ENCODE measurements at places on chromosomes 6 and 20. TPM values are rescaled to one million over a fixed set of nuclear protein-coding genes. Genes with fewer than 3 reads are reported as not detected.

The PKIB gene
- not detected for total RNA-seq

The HLA-DRB1 gene
- total RNA-seq = 559 TPM

The SPTLC3 gene
- total RNA-seq = not detected

The KIF25 gene
- not detected for total RNA-seq

The MAP7 gene
- total RNA-seq = 0.63 TPM

The BMP6 gene
- total RNA-seq = 2.9 TPM

The IPCEF1 gene
- total RNA-seq = 0.70 TPM

The KCNQ2 gene
- 0.12 TPM for total RNA-seq

The HLA-DQB1 gene
- total RNA-seq = 267 TPM

The ARHGAP40 gene
- total RNA-seq = not detected

- H3K27ac ChIP-seq = no peak overlapping the region
- DNase-seq = no peak
- no peaks in the 10 kb centered on the region for H3K36me3 ChIP-seq
- H3K4me3 ChIP-seq = no peak overlapping the region
Observed at GRCh38 chr6:131258816-131259476, 123.7 kb downstream of the AKAP7 start.

DNA sequence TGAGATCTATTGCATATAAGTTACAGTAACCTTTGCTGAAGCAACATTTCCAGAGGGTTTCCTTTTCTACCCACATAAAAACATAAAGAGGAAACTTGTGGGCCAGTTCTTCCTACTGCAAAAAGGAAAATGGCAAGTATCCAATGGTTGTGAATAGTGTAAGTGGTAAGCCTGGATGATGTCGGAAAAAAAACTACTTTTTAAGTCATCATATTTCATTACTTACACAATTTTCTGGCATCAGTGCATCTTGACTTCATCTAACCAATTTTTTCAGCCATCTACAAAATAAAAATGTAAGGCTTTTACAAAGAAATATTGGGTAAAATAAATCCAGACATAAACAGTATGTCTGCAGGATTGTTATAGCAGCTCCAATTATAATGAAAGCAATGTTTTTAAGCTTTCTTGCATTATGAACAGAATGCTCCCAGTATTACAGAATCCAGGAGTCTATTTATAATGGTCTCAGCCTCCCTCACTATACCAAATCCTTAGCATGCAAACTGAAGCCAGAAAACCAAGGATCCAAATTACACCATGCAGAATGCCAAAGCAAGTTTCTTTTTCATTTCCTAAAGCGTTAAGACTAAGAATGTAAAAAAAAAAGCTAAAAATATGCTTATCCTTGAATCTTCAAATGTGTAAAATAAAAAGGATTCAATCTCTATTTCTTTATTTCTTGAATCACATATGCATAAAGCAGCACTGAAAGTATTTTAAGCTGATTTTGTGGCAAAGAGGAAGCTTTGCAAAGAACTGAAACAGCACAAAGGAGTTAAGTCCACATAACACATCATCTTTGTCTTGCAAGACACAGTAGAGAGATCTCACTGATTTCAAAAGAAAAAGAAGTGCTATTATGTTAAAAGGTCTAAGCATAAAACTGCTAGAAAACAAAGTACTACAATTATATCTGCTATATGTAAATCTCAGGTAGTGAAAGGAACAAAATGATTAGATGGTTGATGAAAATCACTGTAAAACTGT, 126.8 kb upstream of the HMGCLL1 start:
- no peaks in the 10 kb centered on the region for H3K4me1 ChIP-seq
- no peaks in the 10 kb centered on the region for H3K27me3 ChIP-seq
- no peak for DNase-seq
- no peaks in the 10 kb centered on the region for H3K36me3 ChIP-seq
- H3K27ac ChIP-seq = no peak overlapping the region

GRCh38 chr6:33634946-33635345, 13.8 kb downstream of the ITPR3 start:
- H3K4me1 ChIP-seq = peaks cover 24% of the 10 kb centered on the region
- no peaks in the 10 kb centered on the region for H3K27me3 ChIP-seq
- no peak overlapping the region for H3K27ac ChIP-seq
- H3K36me3 ChIP-seq = peaks cover 4% of the 10 kb centered on the region
- H3K4me3 ChIP-seq = no peak overlapping the region
- no peak for DNase-seq

DNA sequence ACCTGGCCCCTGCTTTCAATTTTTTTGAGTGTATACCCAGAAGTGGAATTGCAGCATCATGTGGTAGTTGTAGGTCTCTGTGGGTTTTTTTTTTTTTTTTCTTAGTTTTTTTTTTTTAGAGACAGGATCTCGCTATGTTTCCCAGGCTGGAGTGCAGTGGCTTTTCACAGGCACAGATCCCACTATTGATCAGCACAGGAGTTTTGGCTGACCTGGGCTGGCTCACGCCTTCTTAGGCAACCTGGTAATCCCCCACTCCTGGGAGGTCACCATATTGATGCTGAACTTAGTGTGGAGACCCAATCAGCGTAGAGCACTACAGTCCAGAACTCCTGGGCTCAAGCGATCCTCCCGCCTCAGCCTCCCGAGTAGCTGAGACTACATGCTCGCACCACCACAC, 25.9 kb downstream of the MTO1 start:
- H3K36me3 ChIP-seq = peaks cover 6% of the 10 kb centered on the region
- H3K4me1 ChIP-seq = no peaks in the 10 kb centered on the region
- no peak overlapping the region for H3K4me3 ChIP-seq
- no peak overlapping the region for H3K27ac ChIP-seq
- H3K27me3 ChIP-seq = no peaks in the 10 kb centered on the region

DNA sequence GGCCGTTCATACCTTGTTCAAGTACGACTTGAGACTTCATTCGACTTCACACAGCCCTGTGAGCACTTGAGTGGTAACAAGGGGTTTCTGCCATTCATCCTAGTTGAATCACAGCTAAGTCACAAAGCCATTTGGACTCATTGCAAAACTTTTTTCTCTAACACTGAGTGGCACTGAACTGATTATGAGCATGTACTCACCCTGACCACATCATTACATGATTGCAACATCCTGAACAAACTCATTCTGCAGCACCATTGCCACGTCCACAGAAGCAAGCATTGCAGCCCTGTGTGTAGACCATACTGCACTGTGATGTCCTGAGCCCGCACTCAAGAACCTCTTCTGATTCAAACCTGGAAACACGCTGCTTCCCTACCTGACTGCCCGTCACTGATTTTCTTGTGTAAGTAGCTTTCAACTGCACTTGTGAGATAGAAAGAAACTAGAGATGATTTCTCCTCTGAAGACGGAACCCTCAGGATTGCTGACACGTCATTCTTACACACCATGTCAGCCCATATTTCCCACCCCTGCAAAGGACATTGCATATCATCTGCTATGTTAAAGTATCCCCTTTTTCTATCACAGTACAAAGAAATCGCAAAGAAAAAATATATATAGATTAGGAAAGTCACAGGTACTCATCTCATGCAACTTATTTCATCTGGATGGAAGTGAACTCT, 81.6 kb downstream of the C6orf118 start:
- DNase-seq = no peak
- no peaks in the 10 kb centered on the region for H3K4me1 ChIP-seq
- no peaks in the 10 kb centered on the region for H3K36me3 ChIP-seq
- no peaks in the 10 kb centered on the region for H3K27me3 ChIP-seq
- no peak overlapping the region for H3K27ac ChIP-seq
- no peak overlapping the region for H3K4me3 ChIP-seq

DNA sequence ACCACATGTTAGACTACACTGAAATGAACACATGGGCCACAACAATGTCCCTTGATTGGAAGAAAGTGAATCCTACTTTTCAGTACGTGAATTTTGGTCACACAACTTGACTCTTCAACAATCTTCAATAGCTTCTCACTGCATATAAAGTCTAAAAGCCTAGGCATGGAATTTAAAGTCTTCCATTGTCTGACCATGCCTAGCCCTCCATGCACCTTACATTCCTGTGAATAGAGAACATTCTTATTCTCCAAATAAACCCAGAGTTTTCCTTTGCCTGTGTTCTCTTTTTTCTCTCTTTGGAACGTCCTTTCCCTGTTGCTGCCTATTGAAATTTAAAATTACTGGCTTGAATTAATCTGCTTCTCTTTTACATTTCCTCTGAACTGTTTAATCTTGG, 207.5 kb downstream of the ASCC3 start:
- no peaks in the 10 kb centered on the region for H3K4me1 ChIP-seq
- DNase-seq = no peak
- no peak overlapping the region for H3K4me3 ChIP-seq

- H3K36me3 ChIP-seq = peaks cover 1% of the 10 kb centered on the region
- H3K4me3 ChIP-seq = peak within 1 kb of the TSS; percentile 73
- H3K27me3 ChIP-seq = no peaks in the 10 kb centered on the region
- DNase-seq = peak; percentile 84
- peak within 1 kb of the TSS; percentile 65 for H3K27ac ChIP-seq
- peaks cover 13% of the 10 kb centered on the region for H3K4me1 ChIP-seq
Observed at GRCh38 chr20:44909872-44910689, at the start of gene PABPC1L. PABPC1L (plus strand) TSS chr20:44910060; CDS start chr20:44910144, 84 bp downstream.

DNA sequence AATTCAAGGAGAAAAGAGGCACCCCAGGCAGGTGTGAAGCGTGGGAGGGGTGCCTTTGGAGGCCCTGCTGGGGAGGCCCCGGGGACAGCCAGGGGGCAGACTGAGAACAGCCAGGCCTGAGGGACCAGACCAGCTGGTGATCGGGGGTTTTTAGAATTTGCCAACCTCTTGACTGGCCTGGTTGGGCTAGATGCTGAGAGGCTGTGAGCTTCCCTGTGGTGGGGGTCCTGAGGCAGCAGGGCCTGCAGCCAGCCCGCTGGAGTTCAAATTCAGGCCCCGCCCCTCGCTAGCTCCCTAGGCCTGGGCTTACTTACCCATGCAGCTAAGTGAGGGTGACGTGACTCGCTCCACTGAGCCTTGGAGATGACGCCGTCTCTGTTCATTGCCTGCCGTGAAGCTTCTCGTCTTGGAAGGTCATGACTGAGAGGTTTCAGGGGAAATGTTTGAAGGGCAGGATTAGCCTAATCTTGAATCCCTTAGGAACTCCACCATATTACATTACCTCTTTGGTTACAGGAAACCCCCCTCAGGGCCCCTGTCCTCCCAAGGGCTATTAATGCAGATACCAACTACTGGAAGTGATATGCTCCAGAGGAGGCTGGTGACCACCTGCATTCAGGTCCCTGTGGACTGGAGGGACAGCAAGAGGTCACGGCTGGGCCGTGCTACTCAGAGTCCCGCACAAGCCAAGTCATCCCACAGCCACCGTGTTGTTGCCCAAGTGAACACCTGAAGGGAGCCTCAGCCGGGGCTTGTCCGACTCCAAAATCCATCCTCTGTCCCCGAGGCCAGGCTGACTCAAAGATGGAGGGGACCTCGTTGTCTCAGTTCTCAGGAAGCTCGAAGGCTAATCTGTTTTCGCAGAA, 73.9 kb upstream of the DUSP22 start:
- H3K36me3 ChIP-seq = no peaks in the 10 kb centered on the region
- H3K4me3 ChIP-seq = no peak overlapping the region
- H3K4me1 ChIP-seq = peaks cover 43% of the 10 kb centered on the region
- DNase-seq = peak; percentile 74

- no peak overlapping the region for H3K27ac ChIP-seq
- H3K4me1 ChIP-seq = peaks cover 6% of the 10 kb centered on the region
- H3K4me3 ChIP-seq = no peak overlapping the region
- H3K27me3 ChIP-seq = no peaks in the 10 kb centered on the region
Observed at GRCh38 chr6:45654673-45655072, 276.9 kb upstream of the SUPT3H start.

- H3K27me3 ChIP-seq = no peaks in the 10 kb centered on the region
- H3K27ac ChIP-seq = peak overlapping the region; percentile 38
- no peak for DNase-seq
Observed at GRCh38 chr20:18138266-18138582, 561 bp downstream of the KAT14 start.

DNA sequence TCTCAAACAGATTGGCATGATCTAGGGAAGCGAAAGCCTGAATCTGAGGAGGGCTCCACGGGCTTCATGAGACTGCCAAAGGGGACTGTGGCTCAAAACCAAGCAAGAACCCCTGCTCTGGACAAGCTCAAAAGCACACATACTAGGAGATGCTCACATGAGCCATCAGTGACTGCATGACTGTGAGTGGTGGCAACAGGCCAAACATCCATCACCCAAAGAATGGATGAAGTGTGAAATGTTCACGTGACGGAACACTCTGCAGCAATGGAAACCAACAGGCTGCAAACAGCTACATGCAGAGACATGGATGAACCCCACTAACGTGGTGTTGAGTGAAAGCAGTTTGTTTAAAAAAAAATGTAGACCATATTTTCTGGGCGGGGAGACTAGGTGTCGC, 136.3 kb downstream of the PREX1 start:
- no peak overlapping the region for H3K27ac ChIP-seq
- H3K4me1 ChIP-seq = no peaks in the 10 kb centered on the region
- peaks cover 3% of the 10 kb centered on the region for H3K36me3 ChIP-seq

DNA sequence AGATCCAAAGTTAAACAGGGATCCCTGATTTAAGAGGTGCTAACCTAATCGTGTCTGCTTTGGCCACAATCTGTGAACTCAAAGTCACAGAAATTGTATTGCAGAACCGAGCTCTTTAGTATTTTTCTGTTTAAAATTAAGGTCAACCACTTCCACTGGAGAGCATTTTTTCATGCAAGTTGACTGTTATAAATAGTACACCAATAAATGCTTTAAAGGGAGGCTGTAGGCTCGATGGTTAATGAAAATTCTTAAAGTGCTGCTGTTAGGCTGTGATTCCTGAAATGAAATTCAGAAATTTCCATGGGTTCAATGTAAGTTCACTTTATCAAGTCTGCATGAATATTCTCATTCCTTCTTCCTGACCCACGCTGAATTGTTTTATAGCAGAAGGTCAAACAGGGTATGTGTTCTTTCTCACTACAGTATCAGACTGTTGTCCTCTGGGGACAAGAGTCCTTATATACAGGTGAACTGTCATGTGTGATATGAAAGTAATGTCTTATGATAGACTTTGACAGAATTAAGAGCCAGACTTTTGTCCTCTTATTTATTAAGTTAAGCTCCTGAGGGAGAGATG, 92.5 kb upstream of the HDGFL1 start:
- no peak overlapping the region for H3K27ac ChIP-seq
- H3K36me3 ChIP-seq = no peaks in the 10 kb centered on the region
- no peak overlapping the region for H3K4me3 ChIP-seq
- H3K4me1 ChIP-seq = no peaks in the 10 kb centered on the region
- H3K27me3 ChIP-seq = no peaks in the 10 kb centered on the region

GRCh38 chr6:6960571-6961251, 147.1 kb upstream of the RREB1 start:
- H3K36me3 ChIP-seq = no peaks in the 10 kb centered on the region
- no peak for DNase-seq
- no peaks in the 10 kb centered on the region for H3K4me1 ChIP-seq
- no peak overlapping the region for H3K27ac ChIP-seq

GRCh38 chr6:41779336-41779735, 364 bp downstream of the FRS3 start:
- DNase-seq = no peak
- H3K27ac ChIP-seq = no peak overlapping the region
- H3K27me3 ChIP-seq = no peaks in the 10 kb centered on the region
- H3K4me1 ChIP-seq = peaks cover 14% of the 10 kb centered on the region
- H3K36me3 ChIP-seq = peaks cover 25% of the 10 kb centered on the region

- no peaks in the 10 kb centered on the region for H3K4me1 ChIP-seq
- H3K27me3 ChIP-seq = no peaks in the 10 kb centered on the region
- H3K4me3 ChIP-seq = no peak overlapping the region
- no peak overlapping the region for H3K27ac ChIP-seq
Observed at GRCh38 chr20:34888468-34888867, 12.1 kb downstream of the ACSS2 start.

GRCh38 chr20:17808357-17808756, 108.6 kb downstream of the BANF2 start:
- peaks cover 13% of the 10 kb centered on the region for H3K4me1 ChIP-seq
- no peak overlapping the region for H3K27ac ChIP-seq
- H3K4me3 ChIP-seq = no peak overlapping the region
- H3K36me3 ChIP-seq = no peaks in the 10 kb centered on the region
- H3K27me3 ChIP-seq = no peaks in the 10 kb centered on the region
- no peak for DNase-seq

GRCh38 chr20:63234693-63235398, 859 bp upstream of the BIRC7 start:
- no peak for DNase-seq
- H3K4me3 ChIP-seq = no peak overlapping the region
- H3K27me3 ChIP-seq = no peaks in the 10 kb centered on the region
- no peak overlapping the region for H3K27ac ChIP-seq

Measured in B cell (primary cell).